ENCODE measurements at places on chromosomes 2 and 18. TPM values are rescaled to one million over a fixed set of nuclear protein-coding genes. Genes with fewer than 3 reads are reported as not detected.

- DNase-seq, result no peak
Observed at GRCh38 chr2:136392897-136393505, 275.1 kb upstream of the CXCR4 start.

- no peak for DNase-seq
Observed at GRCh38 chr2:228927028-228928010, 343.8 kb downstream of the PID1 start.

GRCh38 chr2:20618886-20619521 is 31.9 kb downstream of the HS1BP3 start:
- peak; percentile 51 for DNase-seq

DNA sequence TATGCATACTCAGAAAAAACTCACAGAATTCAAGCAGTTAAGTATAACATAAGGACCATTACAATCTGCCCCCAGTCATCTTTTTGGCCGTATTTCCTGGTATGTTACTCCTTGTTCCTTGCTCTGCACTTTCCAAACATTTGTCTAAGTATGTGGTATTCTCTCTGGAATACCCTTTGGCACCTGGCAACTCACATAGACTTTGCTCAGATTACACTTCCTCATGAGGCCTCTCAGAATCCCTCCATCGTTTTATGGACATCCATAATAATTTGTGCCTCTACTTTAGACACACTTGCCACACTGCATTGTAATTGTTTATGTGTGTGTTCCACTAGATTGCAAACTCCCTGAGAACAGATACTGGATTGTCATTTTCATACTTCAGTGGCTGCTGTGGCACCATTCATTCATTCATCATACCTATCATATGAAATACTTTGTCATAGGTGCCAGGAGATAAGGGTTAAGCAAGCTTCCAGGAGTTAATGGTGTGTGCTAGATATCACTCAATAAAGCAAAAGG is 84.0 kb downstream of the HIBCH start:
- DNase-seq, result no peak

GRCh38 chr2:10284108-10284870 is 18.4 kb upstream of the HPCAL1 start:
- peak; percentile 41 for DNase-seq

- DNase-seq, result no peak
Observed at GRCh38 chr2:140882671-140883620, 1247.9 kb downstream of the LRP1B start.

The IL1F10 gene
- total RNA-seq, result not detected

The CTAGE1 gene
- total RNA-seq, result not detected

DNA sequence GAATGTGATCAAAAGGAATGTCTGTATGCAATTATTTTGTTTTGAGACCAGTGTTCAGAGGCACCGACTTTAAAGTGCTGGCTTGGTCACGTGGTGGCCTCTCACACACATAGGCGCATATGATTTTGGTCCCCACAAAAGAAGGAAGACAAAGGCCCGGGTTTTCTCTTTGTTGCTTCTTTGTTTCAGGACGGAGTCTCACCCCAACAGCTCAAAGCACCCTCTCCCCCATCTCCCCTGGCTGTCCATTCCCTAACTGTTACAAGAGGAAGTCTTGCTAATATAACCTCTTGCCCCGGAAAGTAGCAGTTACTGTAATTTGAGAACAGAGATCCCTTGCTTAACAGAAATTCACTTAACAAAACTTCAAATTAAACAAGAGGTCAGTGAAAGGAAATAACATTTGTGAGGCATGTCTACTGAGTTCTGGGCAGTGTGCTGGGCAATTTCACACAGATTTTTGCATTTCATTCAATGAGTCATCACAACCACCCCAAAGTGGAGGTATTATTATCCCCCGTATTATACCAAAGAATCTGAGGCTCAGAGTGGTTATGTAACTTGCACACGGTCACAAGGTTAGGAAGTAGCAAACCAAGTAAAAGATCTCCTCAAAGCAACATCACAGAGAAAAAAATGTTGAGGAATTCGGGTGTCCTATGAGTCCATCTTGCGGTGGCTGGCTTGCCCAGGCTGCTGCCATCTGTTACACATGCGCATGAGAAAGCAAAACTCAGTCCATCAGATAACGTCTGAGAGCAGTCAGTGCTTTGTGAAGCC is 75.8 kb downstream of the SDC1 start:
- no peak for DNase-seq

The REG3G gene
- not detected for total RNA-seq

The SP5 gene
- 0.46 TPM for total RNA-seq

DNA sequence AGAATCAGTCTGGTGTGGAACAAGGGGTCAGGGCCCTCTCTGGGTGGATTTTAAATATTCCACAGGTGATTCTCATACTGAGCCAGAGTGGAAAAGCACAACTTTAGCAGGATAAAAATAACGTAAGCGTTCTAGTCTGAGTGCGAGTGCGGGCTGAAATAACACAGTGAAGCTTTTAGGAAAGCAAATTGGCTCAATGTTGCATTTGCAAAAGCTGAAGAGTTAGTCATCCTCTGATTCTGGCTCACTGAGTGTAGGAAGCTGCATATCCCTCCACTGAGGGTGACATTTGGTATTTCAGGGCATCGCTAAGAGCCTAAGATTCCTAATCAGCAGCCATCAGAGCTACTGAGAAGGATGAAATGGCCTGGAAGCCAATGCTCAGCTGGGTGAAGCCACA is 134.7 kb downstream of the RIF1 start:
- DNase-seq, result no peak

The SCN1A gene
- total RNA-seq, result 0.59 TPM

The SLC5A7 gene
- 0.19 TPM for total RNA-seq

DNA sequence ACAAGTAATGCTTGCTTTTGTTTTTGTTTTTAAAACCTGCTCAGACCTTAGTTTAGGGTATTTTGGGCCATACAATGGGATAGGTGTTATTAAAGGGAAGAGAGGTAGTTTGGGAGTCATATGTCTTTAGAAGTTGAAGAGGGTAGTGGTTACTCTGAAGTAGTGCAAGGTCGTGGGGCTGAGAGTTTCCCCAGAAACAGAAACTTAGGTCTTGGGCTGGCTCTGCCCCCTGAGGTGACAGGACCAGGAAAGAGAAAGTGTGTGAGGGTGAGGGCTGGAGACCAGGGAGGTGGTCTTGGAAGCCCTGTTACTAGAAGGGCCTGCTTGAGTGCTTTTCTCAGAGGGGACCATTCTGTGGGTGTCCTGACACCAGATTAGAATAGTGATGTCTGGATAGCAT is 500.5 kb upstream of the SPHKAP start:
- no peak for DNase-seq

GRCh38 chr18:34042423-34043146 is 182.1 kb downstream of the NOL4 start:
- no peak for DNase-seq

The SLC30A3 gene
- 10.4 TPM for total RNA-seq

GRCh38 chr2:29308366-29308765 is 193.2 kb downstream of the CLIP4 start:
- no peak for DNase-seq

GRCh38 chr18:8174771-8175170 is 434.5 kb upstream of the RAB12 start:
- no peak for DNase-seq

GRCh38 chr18:56565551-56566345 is 72.6 kb downstream of the TXNL1 start:
- no peak for DNase-seq

- DNase-seq, result no peak
Observed at GRCh38 chr2:33205693-33206434, 259.1 kb downstream of the LTBP1 start.

The COL5A2 gene
- 6.8 TPM for total RNA-seq

GRCh38 chr2:152479282-152479681 is 144.3 kb downstream of the FMNL2 start:
- DNase-seq, result no peak

The SGO2 gene
- 1.3 TPM for total RNA-seq

The PHOSPHO2 gene
- total RNA-seq, result 3.3 TPM

The RUFY4 gene
- total RNA-seq, result not detected

The ZEB2 gene
- 81.0 TPM for total RNA-seq

DNA sequence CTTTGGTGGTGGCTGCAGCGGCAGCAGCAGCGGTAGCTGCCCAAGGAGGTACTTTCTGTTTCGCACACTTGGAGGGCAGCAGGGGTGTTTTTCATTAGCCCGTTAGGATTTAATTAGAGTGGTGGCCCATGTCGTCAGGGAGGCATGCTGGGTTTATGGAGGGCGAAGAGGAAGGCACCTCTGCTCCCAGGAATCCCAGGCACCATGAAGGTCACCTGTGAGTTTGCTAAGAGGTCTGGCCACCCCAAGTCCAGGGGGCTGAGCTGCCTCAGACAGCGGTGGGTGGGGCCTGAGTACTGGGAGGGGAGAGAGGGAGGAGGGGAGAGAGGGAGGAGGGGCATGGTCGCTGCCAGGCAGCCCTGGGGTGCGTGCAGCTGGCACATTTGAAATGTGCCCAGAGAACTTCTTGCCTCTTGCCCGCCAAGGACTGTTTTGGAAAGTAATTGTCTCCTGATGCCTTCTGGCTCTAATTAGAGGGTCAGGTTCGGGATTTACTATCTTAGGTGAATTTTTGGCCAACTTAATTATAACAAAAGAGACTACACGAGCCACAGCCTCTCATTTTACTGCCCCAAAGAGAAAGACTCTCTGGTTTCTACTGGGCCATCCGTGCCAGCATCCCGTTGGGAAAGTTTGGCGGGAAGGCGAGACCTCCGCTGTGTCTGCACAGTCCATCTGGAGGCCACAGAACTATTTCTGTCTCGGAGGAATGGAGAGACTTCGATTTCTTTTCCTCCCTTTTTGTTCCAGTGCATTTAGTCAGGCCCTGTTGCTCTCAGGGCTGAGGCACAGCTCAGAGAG is 62.0 kb downstream of the GLI2 start:
- no peak for DNase-seq

The LRRC30 gene
- not detected for total RNA-seq

The DPYSL5 gene
- total RNA-seq, result not detected

DNA sequence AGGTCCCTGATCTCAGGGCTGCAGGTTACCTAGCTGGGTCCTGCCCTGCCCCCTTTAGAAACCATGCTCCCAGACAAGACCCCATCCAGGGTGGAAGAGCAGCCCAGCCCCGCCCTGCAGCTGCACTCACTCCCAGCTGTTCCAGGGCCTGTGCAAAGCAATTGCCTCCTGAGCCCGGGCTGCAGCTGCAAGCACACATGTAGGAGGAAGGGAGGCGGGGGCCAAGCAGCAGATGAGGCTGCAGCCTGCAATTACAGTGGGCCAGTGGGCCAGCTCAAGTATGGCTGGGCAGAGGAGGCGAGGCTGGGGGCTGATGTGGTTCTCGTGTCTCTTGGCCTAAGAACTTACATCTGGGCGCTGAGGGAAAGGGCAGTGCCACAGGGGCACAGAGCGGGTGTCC is 65.4 kb upstream of the TUBA3E start:
- DNase-seq, result no peak

The NTSR2 gene
- total RNA-seq, result 0.19 TPM

The ALK gene
- total RNA-seq, result 0.16 TPM

DNA sequence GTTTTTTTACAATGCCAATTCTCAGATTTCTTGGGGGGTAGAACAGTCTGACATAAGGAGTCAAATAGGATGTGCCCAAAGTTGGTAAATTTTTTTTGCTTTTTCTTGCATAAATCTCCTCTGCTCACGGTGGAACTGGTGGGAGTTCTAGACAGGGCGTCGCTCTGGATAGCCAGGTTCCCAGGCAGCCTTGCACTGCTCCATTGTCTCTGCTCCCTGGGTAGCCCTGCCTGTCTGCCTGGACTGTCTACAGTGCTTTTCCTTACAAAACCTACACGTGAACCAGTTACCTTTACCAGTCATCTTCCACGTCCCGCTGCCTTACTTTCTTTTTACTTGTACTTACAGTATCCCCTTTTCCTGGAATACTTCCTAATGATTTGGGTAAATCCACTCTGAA is 117.1 kb downstream of the ZNF407 start:
- DNase-seq, result no peak

The RESP18 gene
- not detected for total RNA-seq
